Neural crest cell (in vitro differentiated cells): ENCODE measurements at places on chromosomes 3 and 15. TPM values are rescaled to one million over a fixed set of nuclear protein-coding genes. Genes with fewer than 3 reads are reported as not detected.

DNA sequence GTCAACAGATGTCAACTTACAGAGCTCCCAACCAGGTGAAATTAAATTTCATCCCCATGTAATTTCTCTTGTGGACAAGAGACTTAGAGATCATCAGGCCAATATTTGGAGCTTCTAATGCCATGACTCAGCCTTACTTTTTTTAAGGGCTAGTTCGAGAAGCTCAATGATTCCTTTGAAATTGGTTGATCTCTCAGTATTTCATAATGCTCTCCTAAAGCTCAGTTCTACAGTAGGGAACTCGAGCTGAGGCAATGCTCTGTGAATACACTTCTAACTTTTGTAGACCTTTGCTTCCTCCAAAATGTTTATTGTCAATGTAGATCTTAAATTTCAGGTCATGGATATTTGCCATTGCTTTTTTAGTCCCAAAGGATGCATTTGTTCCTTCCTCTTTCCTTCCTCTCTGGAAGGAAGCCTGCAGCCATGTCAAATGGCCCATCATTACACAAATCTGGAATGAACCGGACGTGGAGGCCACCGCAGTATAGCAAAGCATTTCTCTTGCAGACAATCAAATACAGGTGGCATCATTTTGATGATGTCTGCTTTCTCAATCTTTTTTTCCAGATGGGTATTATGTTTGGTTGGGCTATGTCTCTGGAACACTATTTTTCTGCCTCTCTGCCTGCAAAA, 28.3 kb downstream of the STARD5 start:
- DNase-seq = no peak

CPLX3 gene
- not detected in 2 replicates for total RNA-seq

NT5DC2 gene
- total RNA-seq = 389 and 392 TPM in 2 replicates

- peak; percentile 65 for DNase-seq
Observed at GRCh38 chr3:38029400-38030125, at the start of gene PLCD1. Gene PLCD1 (minus strand): TSS chr3:38029642. CDS start chr3:38029539, 103 bp downstream.

DNA sequence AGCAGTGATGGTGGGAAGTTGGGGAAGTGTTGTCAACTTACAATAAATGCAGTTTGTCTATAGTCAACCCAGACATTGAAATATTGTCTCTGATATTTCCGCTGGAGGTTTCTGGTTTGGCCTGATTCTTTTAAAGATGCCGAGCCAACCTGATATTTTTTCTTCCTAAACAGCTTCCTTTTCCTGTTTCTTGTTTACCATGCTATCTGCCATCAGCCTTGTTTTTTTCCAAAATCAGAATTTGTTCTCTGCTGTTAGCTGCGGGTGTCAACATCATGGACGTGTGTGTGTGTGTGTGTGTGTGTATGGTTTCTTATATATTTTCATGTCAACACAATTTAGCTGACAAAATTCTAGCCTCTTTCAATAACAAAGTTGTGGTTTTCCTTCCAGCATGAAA, 41.2 kb upstream of the XCR1 start:
- DNase-seq = no peak

GRCh38 chr3:130950641-130951040, 56.8 kb downstream of the ATP2C1 start:
- no peak for DNase-seq

THPO gene
- total RNA-seq = 0.55 and 0.98 TPM in 2 replicates

GRCh38 chr3:42752961-42753360, 20.1 kb downstream of the CCDC13 start:
- DNase-seq = no peak

- DNase-seq = no peak
Observed at GRCh38 chr15:49622561-49622960, 1.7 kb downstream of the DTWD1 start.

NANOGP8 gene
- total RNA-seq = 0.34 TPM in 1 of 2 replicates, not detected in the other

DNA sequence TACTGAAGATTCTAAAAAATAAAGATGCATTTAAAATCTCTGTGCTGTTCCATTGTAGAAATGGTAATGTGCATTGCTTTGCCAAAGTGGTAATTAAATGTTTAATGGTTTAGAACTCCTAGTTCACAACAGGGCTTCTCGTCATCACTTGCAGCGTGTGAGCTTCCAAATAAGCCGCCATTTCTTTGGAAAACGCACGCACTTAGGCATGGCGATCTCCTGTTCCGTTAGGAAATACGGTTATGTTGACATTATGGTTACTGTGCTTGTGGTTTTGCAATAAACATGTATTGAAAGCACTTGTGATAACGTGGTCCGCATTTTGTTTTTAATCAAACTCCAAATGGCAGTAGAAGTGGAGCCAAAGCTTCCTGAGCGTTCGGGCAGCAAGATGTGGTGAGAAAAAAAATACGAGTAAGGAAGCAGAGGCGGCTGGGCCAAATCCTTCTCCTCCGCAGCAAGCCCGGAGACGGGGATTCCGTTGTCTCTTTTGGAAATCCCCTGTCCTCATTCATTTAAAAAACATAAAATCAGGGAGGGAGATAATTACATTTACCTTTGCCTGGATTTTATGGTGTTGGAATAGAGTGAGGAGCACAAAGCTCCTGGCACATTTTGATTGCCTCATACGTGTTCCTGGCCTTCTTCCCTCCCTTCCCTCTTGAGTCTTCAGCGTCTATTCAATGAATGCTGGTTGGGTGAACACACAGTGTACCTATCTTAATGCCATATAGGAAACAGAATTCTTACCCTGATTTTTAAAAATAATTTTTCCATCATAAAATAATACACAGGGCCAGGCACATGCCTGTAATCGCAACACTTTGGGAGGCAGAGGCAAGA, 97.5 kb downstream of the SLC49A4 start:
- no peak for DNase-seq

- DNase-seq = peak; percentile 11
Observed at GRCh38 chr3:190076601-190077394, 43.9 kb downstream of the P3H2 start.

TBC1D21 gene
- not detected in 2 replicates for total RNA-seq

ZNF502 gene
- not detected in 2 replicates for total RNA-seq

GRCh38 chr15:73965758-73966113, 26.4 kb downstream of the STOML1 start:
- DNase-seq = no peak

DNA sequence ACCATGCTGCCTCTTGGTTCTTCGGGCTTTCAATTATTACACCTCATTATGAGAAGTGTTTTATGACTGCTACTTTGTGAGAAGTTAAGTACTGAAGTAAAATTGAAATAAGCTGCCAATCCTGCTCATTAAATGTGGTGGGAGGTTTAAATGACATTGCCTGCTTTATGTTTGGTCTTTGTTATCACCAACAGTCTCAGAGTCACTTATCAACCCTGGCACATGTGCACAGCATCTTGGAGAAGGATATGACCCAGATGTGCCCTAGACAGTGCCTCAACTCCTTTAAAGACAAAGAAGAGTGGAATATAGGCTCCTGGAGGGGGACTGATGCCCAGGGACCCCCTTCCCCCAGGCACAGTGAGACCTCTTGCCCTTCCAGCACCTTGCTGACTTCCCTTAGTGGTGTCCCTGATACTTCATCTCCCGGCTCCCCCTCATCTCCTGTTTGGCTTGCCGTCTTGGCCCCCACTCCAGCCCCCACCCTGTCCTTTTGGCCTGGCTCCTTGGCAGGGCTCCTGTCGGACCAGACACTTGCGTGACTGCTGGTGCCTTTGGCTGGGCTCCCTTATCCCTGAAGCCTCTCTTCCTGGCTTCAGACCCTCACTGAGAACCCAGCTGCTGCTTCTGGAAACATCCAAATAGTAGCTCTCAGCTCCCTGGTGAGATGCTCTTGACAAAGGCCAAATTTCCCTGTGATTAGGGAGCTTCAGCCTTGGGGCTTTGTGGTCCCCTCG, 39.8 kb downstream of the ARHGAP31 start:
- DNase-seq = no peak

- no peak for DNase-seq
Observed at GRCh38 chr15:69154078-69154477, 6.4 kb upstream of the GLCE start.

GRCh38 chr15:97023488-97023844, 693.0 kb downstream of the NR2F2 start:
- DNase-seq = no peak

- no peak for DNase-seq
Observed at GRCh38 chr3:185457376-185457775, 41.5 kb downstream of the TMEM41A start.

- DNase-seq = no peak
Observed at GRCh38 chr3:32961189-32961715, 9.8 kb downstream of the CCR4 start.

DNA sequence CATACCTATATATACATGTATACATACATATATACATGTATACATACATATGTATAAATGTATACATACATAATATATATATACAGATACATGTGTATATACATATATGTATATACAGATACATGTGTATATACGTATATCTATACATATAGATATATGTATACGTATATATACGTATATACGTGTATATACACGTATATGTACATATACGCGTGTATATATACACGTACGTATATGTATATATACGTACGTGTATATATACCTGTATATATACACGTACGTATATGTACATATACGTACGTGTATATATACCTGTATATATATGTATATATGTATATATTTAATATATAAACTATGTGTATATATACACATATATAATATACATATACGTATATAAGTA, 955.2 kb downstream of the AGBL1 start:
- no peak for DNase-seq

- DNase-seq = no peak
Observed at GRCh38 chr3:106386050-106386449, 517.2 kb upstream of the CBLB start.

- no peak for DNase-seq
Observed at GRCh38 chr3:25397150-25397549, 30.9 kb upstream of the RARB start.

GRCh38 chr15:46304321-46304720, 669.5 kb downstream of the SQOR start:
- DNase-seq = no peak

GRCh38 chr3:139491027-139491700, 14.8 kb upstream of the RBP2 start:
- no peak for DNase-seq

- DNase-seq = no peak
Observed at GRCh38 chr15:100602823-100603393, 519 bp downstream of the ASB7 start.

- DNase-seq = no peak
Observed at GRCh38 chr15:100869151-100869999, 10.3 kb upstream of the ALDH1A3 start.

- no peak for DNase-seq
Observed at GRCh38 chr3:64972793-64973192, 285.0 kb upstream of the ADAMTS9 start.

- DNase-seq = no peak
Observed at GRCh38 chr3:145698250-145698649, 462.7 kb downstream of the PLOD2 start.

- DNase-seq = no peak
Observed at GRCh38 chr3:24235121-24235520, 259.5 kb downstream of the THRB start.

DNA sequence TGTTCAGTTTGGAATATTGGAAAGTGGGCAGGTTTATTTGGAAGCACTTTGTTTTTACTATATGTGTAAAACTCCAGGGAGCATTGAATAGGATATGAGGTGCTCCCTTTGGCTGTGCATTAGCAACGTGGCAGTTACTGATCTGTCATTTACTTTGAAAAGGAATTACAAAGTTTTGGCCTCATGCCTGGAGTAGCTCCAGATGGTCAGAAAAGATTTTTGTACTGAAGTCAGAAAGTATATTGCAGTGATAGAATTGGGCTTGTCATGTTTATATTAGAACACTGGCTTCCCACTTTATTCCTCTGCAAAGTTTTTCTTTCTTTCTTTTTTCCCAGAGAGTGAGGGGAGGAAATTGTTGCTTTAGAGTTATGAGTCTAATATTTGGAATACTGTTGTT, 26.1 kb downstream of the FNDC3B start:
- DNase-seq = no peak

- no peak for DNase-seq
Observed at GRCh38 chr3:184565421-184566211, 4.0 kb downstream of the EPHB3 start.

DNA sequence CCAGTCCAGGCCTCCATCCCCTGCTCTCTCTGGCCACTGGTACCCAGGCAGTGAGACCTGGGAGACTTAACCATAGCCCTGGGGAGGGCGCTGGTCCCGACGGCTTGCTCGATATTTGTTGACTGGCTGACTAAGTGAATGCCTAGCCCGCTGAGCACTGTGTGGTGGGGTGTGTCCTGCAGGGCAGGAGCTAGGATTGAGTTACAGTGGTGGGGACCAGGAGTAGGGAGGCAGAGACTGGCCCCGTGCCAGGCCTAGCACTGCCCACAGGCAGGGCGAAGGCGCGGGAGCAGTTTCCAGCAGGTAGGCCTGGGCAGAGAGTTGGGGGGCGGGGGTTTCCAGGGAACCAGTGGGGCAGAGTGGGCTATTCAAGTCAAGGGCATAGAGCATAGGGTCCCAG, at the start of gene VILL:
TSS of gene VILL (plus strand) at position 260 of the 400 bp plus-strand sequence. CDS start 2,887 bp downstream, outside the sequence.
- DNase-seq = no peak

DNA sequence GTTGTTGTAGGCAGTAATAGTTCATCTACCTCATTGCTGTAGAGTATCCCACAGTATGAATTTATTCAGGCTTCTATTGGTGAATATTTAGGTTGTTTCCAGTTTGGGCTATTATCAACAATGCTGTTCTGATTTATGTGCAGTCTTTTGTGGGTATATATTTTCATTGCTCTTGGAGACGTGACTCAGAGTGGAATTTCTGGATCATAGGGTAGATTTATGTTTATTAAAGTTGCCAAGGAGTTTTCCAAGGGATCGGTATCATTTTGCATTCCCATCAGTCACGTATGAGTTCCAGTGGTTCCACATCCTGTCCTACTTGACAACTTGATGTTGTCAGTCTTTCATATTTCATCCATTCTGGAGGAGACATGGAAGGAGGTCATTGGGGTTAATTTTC, 8.4 kb upstream of the HRH1 start:
- DNase-seq = no peak

GNAT1 gene
- total RNA-seq = not detected in 2 replicates

GRCh38 chr3:69144631-69145245, 22.3 kb upstream of the LMOD3 start:
- DNase-seq = no peak

DNA sequence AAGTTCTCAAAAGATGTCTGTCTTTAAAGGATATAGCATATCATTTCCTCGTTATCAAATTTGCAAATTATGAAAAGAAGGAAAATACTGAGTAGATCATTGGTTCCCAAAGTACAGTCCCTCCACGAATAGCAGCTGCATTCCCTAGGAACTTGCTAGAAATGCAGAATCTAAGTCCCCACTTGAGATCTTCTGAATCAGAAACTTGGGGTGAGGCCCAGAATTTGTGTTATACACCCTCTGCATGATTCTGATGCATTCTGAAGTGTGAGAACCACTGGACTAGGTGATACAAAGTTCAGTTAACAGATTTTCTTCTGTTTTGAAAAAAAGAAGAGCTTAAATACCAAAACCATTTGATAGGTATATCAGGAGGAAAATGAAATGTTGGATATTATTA, 77.1 kb downstream of the SLC25A26 start:
- DNase-seq = no peak

- DNase-seq = no peak
Observed at GRCh38 chr3:105137911-105138310, 228.8 kb upstream of the ALCAM start.

EPHA6 gene
- 0.66 and 0.96 TPM in 2 replicates for total RNA-seq

CDCP1 gene
- total RNA-seq = not detected in 2 replicates
